OCI-M1 (cell line): ENCODE measurements at places on chromosomes 6 and 20.
A peak's percentile ranks its signal among the peaks of the same experiment; 100 is the strongest.

DNA sequence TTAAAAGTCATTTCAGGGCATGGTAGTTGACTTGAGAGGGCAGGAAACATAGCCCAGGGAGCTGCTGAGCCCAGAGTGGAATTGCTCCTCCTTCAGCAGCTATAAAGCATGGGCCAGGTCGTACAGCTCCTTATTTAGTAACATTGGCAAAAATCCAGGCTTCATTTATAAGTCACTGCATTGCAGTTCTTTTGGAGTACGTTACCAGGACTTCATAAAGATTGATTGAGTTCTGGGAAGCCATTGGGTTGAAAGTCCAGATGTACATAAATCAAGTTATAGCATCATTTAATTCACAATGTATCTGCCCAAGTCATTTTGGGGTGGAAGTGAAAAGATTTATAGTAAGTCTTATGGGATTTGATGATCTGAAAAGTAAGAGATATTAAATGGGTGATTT is 53.0 kb upstream of the ANKEF1 start:
- DNase-seq: no peak

- DNase-seq: no peak
Measured at GRCh38 chr6:27630727-27631608, 158.1 kb upstream of the ZNF184 start.

DNA sequence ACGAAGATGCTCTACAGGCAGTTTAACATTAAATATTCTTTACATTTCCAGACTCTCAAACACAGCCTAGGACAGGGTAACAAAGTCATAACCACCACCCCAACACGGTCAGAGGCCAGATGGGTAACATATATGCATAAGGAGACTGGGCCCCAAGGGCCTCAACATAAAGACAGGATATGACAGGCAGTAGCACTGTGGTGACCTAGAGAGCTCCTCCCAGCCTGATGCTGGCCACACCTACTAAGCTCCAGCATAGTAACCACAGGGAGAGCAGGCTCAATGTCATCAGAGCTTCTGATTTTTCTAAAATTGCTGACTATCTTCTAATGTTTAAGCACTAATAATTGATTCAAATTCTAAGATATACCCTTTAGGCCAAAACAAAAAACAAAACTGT is 21.7 kb downstream of the SMLR1 start:
- DNase-seq: peak; percentile 16

DNA sequence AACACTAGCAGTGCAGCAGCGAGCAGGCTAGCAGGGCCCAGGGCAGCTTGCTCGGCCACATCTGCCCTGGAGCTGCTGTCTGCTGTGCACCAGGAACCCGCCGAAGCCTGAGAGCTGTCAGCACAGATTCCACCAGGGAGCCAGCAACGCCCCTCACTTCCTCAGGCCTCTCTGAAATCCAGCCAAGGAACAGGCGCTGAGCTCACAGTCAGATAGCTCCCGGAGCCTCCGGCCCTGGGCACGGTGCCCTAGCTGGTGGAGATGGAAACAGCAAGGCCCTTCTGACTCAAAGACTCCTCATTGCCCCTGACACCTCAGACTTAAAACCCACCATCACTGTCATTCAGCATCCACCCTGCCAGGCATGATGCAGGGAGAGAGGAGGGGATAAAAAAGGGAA is 839.4 kb downstream of the MAFB start:
- DNase-seq: no peak

DNA sequence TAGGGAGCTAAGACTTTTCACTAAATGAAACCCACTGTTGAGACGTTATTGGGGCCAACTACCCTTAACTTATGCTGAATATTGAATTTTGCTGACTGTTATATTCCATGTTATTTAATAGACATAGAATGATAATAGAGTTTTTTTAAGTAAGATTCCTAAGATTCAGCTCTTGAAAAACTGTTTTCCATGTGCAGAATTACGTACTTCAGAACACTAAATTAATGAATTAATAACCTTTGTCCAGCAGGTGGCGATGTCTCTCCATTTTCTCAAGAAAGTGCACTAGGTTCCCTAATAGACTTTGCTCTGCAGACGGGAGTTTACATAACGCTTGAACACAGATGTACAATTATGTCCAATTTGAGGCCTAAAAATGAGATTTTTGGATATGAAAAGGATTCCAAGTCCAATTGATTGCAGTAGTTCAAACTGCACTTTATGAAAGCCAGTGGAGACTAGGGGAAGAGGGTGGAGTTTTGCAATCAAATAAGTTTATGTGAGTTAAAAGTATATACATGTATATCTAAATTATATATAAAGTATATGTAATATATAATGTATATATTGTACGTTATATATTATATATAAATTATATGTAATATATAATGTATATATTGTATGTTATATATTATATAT is 282.1 kb downstream of the UST start:
- peak; percentile 92 for DNase-seq

DNA sequence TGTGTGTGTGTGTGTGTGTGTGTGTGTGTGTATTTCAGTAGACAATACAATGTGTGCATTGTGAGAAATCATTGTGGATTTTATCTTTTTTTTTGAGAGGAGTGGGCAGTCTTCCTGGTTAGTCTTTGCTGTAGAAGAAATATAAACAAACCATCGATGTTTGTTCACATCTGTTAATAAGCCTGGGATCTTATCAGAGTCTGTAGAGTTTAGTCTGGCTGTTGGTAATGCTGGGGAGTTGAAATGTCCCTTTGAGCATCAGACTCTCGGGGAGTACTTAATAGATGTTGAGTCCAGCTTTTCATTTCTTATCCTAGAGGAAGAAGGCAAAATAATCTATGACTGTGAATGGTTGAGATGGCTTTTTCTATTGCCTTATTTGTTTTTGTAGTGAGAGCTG is 96.6 kb upstream of the SUPT3H start:
- DNase-seq: no peak

- peak; percentile 18 for DNase-seq
Measured at GRCh38 chr6:125421836-125422235, 120.1 kb upstream of the HDDC2 start.

DNA sequence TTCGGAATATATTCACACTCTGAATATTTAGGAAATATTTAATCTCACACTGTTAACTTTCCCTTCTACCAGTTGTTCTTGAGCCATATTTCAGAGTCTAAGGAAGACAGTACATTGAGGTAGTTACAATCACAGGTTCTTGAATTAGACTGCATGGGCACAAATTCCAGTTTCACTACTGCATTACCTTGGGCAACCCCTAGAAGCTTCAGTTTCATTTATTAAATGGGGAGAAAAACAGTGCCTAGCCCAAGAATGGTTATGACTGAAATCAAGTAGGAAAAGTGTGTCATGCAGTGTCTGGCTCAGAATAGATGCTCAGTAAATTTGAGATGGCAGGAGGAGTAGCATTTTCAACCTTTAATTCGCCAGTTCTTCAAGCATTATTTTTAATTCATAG is 124.5 kb upstream of the SAMD5 start:
- no peak for DNase-seq

- DNase-seq: no peak
Measured at GRCh38 chr20:33541797-33542196, 51.9 kb downstream of the CBFA2T2 start.

GRCh38 chr6:169652896-169653295 is 48.9 kb downstream of the WDR27 start:
- no peak for DNase-seq

DNA sequence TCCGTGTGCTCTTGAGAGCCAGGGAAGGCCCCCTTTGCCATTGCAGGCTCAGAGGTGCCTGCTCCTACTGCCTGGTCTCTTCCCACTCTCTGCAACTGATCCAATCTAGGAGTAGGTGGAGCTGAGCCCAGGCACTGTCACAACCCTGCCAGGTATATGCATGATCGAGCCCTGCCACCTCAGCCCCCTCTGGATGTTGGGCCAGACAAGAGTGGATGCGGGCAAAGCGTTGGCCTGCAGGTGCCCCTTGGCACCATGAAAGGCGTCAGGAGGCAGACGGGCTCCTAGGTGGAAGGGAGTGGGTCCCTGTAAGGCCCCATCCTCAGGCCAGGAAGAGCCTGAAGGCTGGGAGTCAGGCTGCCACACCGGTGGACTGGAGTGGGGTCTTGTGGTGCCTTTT is 5.9 kb upstream of the OR14J1 start:
- DNase-seq: no peak

GRCh38 chr6:140438346-140438735 is 1063.9 kb upstream of the CITED2 start:
- DNase-seq: no peak

- DNase-seq: no peak
Measured at GRCh38 chr6:26495281-26495680, 4.8 kb upstream of the BTN1A1 start.

GRCh38 chr20:62405108-62405980 is 1.7 kb downstream of the CABLES2 start:
- peak; percentile 19 for DNase-seq

DNA sequence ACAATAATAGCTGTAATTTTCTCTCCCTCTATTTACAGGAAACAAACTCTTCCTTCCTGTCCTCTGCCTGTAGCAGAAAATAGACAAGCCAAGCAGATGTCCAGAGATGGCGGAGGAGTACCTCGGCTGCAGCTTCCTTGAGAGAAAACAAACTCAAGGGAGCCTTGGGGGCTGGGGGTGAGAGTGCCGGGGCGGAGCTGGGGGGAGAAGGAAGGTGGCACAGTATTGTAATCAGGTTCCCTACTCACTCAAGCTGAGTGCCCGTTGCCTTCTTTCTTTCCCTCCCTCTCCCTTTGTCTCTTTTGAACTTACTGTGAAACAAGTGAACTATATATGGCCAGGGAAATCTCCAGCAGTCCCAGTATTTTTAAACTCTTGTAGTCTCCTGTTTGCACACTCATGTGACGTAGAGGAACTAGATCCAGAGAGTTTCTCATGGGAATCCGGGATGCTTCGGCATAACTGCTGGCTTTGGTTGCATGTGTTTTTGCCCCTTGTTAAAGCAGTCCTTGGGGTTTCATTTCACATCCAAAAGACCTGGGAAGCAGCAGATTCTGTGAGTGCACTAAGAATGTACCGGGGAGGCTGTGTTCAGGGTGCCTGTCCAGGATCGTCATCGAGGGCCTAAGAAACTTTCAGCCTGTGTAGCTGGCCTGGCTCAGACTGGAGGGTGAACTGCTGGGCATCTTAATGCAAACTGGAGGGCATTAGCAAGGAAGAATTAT is 44.6 kb upstream of the HDDC2 start:
- no peak for DNase-seq

DNA sequence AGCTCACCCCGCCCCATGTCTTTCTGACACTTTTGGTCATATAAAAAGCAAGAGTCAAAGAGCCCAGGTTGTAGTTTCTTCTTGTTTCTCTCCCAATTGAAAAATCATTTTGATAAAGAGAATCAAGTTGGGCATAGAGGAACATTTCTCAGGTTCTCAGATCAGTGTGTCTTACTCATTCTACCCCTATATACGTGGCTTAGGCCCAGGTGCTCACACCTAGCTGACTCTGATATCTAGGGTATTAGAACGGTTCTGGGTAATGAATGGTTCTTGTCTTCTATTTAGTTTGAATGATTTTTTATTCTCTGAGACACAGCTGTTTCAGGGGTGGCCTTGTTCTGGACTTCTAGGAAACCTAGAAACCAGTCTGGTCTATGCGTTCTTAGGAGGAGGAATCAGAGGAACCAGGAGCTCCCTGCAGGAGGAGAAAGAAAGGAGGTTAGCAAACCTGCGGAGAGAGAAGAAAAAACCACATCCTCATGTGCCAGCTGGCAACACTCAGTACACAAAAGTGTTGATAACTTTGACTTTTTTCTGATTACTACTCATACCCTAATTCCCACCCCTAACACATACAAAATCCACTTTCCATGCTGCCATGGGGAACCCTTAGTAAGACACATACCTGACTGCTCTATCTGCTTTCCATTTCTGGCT is 178.0 kb downstream of the CLIC5 start:
- DNase-seq: no peak

- no peak for DNase-seq
Measured at GRCh38 chr6:148736774-148737412, 9.9 kb upstream of the UST start.

GRCh38 chr20:47985092-47985850 is 200.0 kb upstream of the SULF2 start:
- no peak for DNase-seq

DNA sequence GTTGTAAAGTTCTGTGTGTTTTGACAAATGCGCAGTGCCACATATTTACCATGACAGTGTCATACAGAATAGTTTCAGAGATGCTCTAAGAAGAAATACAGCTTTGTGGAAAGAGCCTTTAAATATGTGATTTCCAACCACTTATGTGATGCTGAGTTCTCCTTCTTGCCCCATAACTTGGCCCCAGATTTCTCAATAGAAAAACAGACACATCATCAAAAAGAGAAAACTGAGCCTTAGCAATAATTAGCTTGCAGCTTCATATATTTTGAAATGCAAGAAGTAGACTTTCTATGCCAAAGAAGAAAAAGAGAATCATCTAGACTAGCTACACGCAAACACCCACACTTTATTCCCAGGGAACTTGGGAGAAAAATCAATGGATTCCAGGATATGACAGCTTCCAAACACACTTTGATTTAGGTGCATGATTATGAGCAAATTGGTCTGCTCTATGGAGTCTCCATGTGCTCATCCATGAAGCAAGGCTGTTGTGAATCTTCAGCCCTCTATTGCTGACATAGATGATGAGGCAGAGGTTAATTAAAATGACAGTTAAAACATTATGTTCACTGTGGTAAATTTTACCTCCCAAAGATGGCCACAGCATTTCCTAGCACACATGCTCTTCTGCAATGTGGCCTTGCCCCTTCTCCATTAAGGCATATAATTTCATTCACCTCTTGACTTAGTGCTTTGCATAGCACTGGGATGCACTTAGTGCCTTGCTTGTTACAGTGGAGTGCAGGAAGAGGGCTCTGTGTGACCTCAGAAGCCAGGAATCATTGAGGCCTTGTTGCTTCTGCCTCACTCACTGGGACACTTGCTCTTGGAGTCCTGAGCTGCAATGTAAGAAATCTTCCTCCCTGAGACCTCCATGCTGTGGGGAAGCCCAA is 174.6 kb downstream of the SYNDIG1 start:
- no peak for DNase-seq

- DNase-seq: no peak
Measured at GRCh38 chr20:46894579-46894958, at the start of gene EYA2. TSS of gene EYA2 (plus strand) at chr20:46894843. CDS start at chr20:46990011, 95,168 bp downstream.

DNA sequence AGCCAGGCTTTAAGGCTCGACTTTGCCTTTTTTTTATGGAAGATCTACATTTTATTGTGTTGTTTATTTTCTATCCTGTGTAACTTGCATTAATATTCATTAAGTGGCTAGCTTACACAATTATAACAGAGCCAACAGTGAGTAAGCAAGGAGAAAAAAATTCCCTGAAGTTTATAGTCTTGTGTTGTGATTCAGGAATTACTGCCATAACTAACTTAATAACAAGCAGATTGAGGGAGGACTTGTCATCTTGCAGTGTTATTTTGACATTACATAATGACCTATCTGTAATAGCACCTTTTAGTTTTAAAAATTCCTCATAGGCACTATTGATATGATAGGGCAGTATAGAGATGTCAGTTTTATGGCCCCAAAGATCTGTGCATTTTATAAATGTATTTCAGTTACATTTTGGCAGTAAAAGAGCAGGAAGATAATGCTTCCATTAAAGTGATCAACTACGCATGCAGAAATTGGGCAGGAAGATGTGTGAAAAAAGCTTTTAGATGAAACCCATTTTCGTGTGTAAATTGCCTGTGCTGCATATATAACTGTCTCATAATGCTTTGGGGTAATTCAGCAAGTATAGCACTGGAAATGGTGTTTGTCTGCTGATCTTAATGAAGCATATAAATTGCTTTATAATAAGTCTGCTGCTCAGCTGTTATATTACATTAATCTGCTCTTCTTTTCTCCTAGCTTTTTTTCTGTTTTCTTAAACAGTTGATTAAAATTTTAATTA is 123.0 kb downstream of the SMAP1 start:
- no peak for DNase-seq
